ENCODE measurements at places on chromosomes 7 and 10.

- no peak for DNase-seq
Observed at GRCh38 chr10:58030208-58030607, 237.5 kb downstream of the IPMK start.

GRCh38 chr10:81027223-81027622 is 489.5 kb downstream of the SH2D4B start:
- DNase-seq = no peak

- DNase-seq = peak; percentile 6
Observed at GRCh38 chr10:76043261-76043660, 611.8 kb downstream of the LRMDA start.

- no peak for DNase-seq
Observed at GRCh38 chr10:70843333-70843732, 27.6 kb downstream of the SGPL1 start.

DNA sequence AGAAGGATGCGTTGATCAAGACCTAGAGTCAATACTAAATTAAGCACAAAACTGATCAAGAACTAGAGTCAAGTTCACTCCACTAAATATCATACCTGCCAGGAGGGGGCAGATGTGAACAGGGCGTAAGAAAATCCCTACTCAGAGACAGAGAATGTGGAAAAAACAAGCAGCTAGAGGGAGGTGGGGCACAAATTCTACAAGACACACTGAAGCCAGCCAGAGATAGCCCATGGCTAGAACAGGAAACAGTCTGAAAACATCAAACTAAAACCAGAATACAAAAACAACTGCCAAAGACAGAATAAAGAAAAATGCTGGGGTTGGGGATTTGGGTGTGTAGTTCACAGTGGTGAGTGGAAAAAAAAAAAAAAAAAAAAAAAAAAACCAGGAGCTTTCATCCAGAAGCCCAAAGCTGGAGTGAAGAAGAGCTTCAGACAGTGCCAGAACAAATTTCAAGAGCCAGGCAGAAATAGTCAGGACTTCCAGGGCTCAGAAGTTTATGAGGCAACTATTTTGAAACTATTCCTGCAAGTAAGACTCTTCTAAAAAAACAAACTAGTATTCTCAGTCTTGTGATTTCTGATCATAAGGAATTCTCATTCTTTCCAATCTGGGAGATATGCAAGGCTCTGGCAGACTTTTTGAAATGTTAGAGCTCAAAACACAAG is 118.3 kb downstream of the CCDC71L start:
- peak; percentile 90 for DNase-seq

DNA sequence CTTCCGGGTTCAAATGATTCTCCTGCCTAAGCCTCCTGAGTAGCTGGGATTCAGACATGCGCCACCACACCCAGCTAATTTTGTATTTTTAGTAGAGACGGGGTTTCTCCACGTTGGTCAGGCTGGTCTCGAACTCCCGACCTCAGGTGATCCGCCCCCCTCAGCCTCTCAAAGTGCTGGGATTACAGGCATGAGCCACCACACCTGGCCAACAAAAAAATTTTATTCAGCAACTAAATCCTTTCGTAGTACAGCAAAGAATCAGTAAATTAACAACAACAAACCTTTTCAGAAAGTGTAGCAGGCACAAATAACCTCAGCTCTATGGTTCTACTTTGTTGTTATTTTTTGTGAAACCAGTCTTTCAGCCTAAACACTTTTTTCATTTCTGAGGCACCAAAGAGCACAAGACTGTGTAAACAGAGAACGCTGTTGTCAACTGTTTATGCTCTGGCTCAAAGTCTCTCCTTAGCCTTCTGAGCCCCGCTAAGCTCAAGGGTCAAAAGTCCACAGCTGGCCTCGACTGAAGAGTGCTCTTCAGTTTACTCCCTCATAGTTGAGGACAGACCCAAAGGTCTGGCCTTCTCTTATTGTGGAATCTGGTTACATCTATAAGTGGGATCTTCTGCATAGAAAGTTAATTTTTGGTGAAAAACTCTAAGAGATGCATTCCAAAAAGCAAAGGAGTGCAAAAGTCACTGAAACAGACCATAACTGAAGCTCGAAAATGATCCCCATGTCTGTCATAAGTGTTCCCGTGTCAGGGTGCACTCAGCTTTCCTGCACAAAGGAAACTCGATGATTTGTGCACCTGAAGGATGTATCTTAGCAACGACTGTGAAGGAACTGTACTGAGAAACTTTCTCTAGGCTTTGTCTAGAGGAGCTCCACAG is 24.6 kb upstream of the DDX50 start:
- DNase-seq = no peak

DNA sequence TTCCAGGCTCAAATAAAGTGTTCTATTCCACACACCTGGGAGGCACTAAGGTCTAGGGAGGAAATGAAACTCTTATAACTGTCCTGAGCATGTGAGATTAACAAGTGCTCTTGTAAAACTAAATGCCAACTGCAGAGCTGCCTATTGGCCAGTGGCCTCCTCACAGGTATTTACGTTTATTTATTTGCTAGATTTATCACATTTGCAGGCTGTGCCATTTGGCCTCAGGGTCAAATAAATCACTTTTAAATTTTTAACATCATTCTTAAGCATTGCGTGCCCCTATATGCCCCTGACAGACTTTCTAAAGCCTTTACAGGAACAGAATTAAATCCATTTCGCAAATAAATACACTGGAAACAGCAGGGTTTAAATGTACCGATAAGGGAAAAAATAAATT is 381.8 kb upstream of the NFE2L3 start:
- no peak for DNase-seq

GRCh38 chr7:27958933-27959548 is 219.1 kb downstream of the TAX1BP1 start:
- no peak for DNase-seq

DNA sequence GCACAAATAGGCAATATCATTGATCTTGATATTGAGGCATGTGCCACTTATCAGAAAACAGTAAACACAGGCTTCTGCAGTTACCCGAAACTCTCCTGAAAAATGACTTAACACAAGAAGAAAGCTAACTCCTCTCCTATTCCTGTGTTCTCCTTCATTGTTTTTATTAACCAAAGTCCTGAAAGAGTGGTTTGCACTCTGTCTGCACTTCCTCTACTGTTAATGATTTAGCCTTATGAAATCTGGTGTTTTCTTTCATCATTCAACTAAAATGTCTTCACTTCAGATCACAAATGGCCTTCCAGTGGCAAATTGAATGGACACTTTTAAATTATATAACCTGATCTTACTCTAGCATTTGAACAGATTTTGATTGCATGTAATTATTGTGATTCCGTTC is 630.6 kb upstream of the PHF14 start:
- DNase-seq = no peak

DNA sequence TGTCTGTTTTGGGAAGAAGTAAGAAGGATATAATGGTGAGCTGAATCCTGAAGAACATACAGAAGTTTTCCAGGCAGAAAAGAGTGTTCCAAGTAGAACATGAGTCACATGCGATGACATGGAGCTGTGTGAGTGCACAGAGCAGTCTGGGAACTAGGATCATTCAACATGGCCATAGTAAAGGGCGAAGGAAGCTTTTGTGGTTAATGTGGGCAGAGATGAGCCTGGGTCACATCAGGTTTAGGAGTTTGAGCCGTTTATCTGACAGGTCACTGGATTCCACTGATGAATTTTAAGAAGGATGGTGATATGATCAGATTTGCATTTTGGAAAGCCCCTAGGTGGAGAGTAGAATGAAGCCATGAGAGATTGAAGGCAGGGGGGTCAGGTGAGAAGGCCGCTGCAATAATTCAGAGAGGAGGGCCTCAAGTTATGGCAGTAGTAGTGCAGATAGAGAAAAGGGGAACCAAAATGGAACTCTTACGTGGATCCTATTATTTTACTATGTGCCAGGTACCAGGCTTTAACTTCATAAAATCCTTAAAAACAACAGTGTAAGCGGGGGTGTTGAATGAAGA is 171.3 kb downstream of the RNLS start:
- peak; percentile 71 for DNase-seq

DNA sequence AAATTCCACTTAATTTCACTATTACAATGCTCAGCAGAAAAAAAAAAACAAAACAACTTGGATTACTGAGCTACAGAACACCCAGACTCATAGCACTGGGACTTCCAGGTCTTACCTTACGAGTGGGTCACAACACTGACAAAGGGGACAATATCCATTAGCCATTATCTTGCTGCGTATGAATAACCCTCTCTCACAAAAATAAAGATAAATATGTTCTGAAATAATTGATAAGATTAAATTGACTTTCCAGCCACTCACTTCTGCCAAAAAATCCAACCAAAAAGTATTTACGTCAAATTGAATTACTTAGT is 128.7 kb downstream of the PKD1L1 start:
- DNase-seq = no peak

GRCh38 chr7:74231232-74231590 is 21.4 kb downstream of the LAT2 start:
- DNase-seq = no peak

- DNase-seq = peak; percentile 83
Observed at GRCh38 chr7:8295638-8296361, 33.8 kb upstream of the ICA1 start.

DNA sequence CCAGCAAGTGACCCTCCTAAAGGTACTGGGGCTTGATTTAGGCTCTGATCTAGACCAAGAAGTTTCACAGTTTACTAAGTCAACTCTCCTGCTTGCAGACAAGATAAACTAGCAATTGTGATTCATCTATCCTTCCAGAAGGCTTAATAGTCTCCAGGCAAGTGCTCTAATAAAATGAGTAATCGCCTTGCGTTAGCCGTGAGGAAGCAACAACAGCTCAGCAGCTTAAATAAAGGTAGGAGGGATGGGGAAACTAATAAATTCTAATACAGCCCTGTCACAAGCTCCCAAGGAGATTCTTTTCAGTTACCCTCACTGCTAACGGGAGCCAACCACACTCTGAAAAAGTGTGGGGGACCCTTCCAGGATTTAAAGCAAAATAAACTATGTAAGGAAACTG is 48.4 kb downstream of the FRMD4A start:
- DNase-seq = peak; percentile 13

GRCh38 chr7:95684037-95684436 is 87.7 kb upstream of the PDK4 start:
- peak; percentile 70 for DNase-seq

DNA sequence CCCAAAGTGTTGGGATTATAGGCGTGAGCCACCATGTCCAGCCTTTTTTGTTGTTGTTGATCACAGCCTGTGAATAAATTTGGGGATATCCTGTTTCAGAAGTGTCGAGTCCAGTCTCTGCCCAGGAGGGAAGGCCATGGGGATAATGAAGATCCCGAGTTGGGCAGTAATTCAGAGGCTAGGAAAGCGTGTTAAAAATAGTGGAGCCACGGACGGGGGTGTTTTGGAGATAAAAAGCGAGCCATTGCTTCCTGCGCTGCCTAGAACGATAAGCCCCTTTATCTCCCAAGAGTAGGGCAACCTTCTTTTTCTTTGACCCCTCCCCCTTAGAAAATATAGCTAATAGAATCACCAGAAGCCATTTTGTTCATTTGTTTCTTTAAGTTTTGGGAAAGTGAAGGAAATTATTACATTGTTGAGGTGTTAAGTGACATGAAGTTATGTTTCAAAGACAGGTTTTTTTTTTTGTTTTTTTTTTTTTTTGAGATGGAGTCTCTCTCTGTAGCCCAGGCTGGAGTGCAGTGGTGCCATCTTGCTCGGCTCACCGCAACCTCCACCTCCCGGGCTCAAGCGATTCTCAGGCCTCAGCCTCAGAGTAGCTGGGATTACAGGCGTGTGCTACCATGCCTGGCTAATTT is 43.3 kb downstream of the IL15RA start:
- DNase-seq = no peak

DNA sequence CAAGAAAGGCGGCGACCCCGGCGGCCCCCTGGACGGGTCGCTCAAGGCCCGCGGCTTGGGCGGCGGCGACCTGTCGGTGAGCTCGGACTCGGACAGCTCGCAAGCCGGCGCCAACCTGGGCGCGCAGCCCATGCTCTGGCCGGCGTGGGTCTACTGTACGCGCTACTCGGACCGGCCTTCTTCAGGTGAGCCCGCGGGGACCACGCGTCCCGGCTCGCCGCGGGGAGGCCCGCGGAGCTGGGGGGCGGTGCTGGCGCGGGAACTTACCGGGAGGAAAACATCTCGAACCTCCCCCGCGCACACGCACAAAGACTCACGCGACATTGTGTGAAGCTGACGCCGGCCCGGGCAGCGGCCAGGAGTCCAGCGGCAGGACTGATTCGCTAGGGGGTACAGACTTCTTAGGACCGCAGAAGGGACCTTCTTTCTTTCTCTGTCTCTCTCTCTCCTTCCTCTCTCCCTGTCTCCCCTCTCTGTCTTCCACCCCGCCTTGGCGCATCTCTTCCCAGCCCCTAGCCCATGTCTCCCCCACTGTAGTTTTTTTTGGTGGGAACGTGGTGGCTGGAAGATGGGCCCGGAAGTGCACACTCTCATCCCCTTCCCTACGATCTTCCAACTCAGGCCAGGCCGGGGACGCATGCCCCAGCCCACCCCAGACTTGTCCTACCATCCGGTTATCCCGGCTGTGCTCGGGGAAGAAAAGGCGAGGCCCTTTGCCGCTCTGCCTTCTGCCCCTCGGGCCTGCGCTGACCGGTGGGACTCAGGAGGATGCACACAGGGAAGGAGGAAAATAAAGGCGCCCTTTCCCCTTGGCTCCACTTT is 1.2 kb downstream of the EN2 start:
- DNase-seq = no peak

DNA sequence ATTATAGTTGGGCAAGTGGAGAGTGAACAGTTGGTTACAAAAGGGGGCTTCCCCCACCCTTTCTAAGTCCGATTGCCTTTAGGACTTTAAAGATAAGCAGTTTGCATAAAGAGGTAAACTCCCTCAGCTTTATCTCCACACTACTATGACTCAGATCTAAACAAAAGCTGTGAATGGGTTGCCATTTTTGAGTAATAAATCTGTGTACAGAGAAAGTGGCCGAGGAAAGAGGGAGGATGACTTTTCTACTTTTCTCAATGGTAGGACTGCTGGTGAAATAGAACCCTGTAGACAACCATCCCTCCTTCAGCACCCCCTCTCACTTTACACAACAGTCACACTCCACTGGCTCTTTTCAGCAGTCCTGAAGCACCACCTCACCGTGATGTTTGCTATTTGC is 71.2 kb downstream of the DNMBP start:
- no peak for DNase-seq
